ENCODE measurements at places on chromosomes 6 and 20.

DNA sequence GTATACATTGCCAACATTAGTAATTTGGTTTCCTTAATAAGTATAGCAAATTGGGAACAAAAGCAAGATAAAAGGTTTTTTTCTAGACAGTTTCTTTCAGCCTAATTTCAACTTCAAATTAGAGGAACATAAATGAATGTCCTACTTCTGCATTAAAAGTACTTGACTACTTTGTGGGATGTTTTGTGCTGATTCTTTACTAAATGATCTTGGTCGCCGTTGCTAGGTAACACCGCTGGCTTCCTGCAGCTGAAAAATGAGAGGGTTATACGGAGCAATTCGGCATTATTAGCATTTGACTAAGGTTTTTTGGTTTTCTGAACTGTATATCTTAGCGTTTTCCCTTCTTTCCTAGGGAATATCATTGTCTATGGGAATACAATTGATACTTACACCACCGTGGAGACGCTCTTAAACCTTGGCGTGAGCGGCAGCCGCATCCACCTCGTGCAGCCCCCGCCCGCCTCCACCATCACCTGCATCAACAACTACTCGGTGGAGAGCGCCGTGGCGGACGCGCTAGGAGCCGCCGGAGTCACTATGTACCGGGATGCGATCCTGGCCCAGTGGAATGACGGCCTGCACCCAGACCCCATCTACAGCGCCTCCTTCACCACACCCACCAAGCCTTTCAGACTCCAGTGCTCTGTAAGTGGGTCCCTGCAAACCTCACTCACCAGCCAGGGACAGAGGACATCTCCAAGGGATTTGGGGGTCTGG is 90.9 kb upstream of the INSM1 start:
- no peak for DNase-seq

DNA sequence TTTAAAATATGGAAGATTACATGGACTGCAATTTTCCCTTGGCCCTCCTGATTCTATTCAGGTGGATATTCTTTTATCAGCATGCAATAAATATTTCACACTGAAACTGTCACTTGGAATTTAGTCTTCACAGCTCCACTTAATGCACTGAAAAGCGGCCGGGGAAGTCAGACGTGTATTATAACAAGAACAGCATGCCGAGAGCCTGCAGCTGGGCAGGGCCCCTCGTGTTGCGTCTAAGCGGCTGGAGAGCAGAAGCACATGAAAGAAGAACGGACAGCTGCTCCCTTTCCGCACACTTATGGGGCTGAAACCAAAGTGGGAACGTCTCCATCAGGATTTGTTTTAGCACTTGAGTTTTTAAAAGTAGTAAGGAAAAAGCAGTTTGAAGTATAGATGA is 57.2 kb downstream of the LYRM4 start:
- DNase-seq: no peak

DNA sequence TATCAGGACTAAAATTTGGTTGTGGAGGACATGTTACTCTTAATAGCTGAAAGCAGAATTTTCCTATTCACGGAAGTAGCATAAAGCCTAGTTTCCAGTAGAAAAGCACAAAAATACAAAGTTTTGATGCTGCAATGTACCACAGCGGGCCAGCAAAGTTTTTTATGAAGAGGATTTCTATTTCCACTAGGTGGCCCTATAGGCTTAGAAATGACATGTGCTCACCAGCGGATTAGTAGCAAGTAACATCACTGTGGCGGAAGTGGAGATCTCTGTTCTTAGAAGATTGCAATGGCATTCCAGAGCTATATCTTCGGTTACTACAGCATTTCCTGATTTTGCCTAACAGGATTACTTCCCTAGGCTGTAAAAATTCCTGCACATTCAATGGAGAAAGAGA is 1219.0 kb upstream of the EYS start:
- no peak for DNase-seq

- DNase-seq: no peak
These were observed 726 bp downstream of the FLRT3 start for GRCh38 chr20:14336686-14337085.

- DNase-seq: no peak
These were observed 580.4 kb upstream of the PTCHD4 start for GRCh38 chr6:48691420-48691819.

DNA sequence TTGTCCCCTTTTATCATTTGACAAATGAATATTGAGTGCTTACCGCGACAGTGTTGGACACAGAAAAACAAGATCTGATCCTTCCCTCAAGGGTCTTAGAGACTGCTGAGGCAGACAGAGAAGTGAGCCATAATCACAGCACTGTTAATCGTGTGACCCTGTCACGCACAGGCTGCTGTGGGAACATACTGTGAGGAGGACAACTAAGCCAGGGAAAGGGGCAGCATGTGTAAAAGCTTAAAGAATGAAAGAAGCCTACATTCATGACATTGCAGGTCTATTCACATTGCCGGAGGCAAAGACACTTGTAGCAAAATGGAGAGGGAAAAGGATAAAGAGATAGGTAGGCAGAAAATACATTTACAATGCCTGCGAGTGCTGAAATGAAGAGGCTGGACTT is 32.7 kb downstream of the TRDN start:
- no peak for DNase-seq

DNA sequence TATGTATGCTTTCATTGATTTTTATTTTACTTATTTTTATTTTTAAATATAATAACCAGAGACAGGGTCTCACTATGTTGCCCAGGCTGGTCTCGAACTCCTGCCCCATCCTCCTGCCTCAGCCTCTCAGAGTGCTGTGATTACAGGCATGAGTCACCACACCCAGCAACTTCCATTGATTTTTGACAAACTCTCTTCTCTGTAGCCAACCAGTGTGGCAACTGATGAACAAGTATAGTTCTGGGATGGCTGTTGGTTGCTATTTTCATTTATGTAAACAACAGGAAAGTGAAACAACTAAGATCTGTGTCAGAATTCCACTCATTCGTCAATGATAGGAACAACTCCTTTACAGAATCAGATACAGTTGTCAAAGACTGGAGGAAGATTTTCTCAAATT is 356.7 kb upstream of the JARID2 start:
- DNase-seq: no peak

GRCh38 chr6:110618591-110619267 is 142.3 kb upstream of the SLC22A16 start:
- no peak for DNase-seq

DNA sequence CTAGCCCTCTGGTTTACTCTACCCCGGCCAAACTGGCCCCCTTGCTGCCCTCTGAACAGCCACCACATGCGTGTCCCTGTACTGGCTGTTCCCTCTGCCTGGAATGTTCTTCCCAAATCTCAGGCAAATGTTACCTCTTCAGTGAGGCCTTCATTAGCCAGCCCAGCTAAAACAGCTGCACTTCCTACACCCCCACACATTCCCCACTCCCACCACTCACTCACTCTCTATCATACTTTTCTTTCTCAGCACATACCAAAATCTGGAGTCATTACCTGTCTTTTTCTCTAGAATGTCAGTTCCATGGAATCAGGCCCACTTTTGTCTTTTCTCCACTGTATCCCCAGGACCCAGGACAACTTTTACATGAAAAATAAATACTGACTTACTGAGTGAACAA is 401.2 kb upstream of the SULF2 start:
- no peak for DNase-seq

- DNase-seq: no peak
These were observed 182.5 kb downstream of the CDC5L start for GRCh38 chr6:44569931-44570385.

GRCh38 chr6:129558248-129558647 is 151.7 kb downstream of the ARHGAP18 start:
- no peak for DNase-seq

DNA sequence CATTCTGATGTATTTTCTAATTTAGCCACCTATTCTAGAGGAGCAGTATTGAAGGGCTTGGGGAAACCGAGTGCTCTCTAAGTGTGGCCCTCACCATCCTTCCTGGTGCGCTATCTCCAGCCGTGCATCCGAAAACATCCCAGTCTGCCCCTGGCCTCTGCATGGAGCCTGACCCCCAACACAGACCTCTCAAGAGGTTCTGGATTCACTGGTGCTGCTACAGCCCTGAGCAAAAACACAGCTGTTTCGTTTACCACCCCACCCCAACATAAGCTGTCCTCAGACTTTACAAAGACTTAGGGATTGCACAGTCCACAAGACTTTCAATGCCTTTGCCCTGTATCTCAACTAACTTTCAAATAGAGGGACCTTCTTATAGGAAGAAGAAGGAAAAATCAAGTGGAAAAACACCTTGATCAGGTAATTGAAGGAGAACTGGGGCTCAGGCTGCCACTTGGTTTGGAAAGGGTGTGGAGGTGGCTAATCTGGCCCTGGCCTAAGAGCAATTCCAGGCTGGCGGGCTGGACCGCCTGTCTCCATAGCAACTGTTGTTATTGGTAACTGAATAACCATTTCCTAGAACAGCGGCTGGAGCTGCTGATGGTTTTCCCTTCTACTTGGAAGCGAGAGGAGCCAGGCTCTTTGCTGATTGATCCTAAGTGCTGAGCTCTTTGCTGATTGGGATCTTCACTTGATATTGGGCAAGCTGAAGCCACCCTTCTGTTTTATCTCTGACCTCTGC is 90.2 kb upstream of the TOX2 start:
- no peak for DNase-seq

DNA sequence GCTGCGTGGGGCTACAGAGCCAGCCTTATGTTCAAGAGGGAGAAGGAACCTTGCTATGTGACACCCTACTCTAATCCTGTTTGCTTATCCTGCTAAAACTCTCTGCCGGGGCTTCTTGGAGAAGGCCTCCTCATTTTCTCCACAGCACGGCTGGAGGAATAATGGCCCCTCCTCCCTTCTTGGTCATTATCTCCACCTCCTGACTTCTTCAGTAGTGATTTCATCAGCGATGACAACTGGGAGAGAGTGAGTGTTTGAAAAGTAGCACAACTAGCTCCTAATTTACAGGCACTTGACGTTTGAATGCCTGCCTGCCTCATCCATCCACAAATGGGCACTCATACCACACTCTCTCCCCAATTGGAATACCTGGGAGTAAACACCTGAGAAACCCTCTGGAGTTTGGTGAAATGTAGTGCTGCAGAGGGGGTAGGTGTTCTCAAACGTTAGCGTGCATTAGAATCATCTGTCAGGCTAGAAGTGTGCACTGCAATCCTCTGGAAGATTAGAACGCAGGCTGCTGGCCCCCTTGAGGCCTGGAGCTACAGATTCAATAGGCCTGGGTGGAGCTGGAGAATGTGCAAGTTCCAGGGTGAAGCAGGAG is 148.5 kb downstream of the FOXC1 start:
- DNase-seq: no peak

DNA sequence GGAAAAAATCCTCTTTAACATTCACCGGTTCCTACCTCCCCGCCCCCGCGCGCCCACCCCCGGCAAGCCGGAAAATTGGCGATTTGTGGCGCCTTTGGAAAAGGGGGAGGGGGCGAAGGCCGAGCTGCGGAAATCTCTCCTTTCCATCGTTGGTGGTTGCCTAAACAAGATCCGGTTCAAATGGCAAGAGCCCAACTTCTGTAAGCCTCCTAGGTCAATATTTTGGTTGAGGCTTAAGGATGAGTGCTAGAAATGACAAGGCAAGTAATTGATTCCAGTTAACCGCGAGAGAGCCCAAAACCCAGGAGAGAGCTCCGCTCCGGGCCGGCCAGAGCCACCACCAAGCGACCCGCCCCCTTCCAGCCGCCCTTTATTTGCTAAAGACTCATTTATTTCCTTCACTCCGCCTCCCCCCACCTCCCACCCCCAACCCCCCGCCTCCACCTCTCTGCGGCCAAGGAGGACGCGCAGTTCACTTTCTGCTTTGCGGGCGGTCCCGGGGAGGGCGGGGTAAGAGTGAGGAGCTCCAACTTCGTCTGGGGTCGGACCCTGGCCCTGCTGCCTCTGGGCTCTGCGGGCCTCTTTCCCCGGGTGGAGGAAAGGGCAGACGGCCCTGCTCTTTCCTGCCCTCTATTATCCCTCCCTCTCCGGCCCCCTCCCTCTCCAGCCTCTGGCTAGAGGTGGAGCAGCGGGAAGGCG is 838 bp upstream of the NKX2-2 start:
- no peak for DNase-seq

- no peak for DNase-seq
These were observed 13.4 kb upstream of the GHRH start for GRCh38 chr20:37274851-37275524.

GRCh38 chr20:57391439-57392301 is 474 bp downstream of the RBM38 start:
- DNase-seq: no peak

DNA sequence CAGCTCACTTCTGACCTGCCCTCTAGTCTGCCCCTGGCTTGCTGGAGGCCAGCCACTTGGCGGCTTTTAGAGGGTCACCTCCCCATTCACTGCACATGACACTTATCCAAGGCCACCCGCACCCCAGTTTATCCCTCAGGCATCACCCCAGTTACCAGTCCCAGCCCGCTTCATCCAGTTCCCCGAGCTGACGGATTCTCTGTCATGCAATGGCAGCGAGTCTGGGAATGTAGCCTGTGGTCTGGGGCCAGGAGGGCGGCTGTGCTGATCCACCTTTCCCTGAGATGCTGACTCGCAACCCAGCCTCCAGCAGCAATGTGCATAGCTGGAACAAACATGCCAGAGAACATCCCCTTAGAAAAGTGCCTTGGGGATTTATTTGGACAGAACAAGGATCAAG is 25.8 kb downstream of the SYNDIG1 start:
- DNase-seq: no peak

- DNase-seq: no peak
These were observed 58.5 kb upstream of the CCN6 start for GRCh38 chr6:111995404-111995803.

DNA sequence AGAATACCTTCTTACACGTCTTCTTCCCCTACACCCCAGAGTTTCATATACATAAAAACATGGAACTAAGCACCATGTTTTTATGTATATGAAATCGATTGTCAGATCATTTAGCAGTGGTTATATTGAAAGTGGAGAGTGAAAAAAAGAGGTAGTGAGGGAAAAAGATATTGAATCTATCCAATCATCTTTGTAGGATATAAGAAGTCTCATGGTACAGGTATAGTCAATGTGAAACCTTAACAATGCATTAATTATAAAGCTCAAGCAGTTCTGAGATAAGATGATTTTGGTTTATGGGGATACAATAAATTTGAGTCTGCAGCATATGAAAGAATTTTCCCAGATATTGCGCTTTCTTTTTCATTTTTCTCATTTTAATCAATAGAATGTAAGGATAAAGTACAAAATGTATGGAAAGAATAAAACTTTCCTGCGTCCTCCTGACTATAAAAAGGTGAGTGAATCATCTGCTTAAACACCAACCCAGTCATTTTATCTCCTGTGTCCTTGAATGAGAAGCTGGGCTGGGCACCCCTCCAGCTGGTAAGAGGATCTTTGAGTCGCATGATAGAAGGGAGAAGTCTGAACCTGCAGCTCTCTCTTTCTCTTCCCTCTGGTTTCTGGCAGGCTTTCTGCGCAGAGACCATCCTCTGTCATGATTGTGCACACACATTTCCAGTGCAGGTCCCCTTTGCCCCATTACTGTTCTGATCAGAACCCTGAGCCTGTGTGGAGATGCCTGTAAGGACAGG is 28.1 kb upstream of the AKIRIN2 start:
- no peak for DNase-seq

All from Peyer's patch (tissue), 4 donors.